ENCODE measurements at places on chromosomes 3 and 15.

- DNase-seq = no peak
Observed at GRCh38 chr15:59237924-59238331, 31.3 kb downstream of the LDHAL6B start.

- no peak for DNase-seq
Observed at GRCh38 chr3:99805160-99805559, 12.5 kb upstream of the CMSS1 start.

GRCh38 chr3:172438186-172438585 lies 10.1 kb downstream of the GHSR start:
- no peak for DNase-seq

GRCh38 chr3:34196914-34197313 lies 398.5 kb downstream of the PDCD6IP start:
- DNase-seq = no peak

DNA sequence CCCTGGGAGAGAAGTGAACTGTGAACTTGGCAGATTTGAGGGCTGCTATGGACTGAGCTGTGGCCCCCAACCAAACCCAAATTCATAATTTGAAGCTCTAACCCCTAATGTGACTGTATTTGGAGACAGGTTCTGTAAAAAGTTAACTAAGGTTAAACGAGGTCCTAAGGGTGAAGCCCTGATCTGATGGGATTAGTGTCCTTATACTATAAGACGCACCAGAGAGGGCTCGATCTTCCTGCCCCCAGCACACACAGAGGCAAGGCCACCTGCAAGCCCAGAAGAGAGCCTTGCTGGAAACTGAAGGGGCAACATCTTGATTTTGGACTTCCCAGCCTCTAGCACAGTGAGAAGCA lies 34.0 kb downstream of the TKT start:
- DNase-seq = no peak

GRCh38 chr3:58484045-58484721 lies 7.7 kb upstream of the KCTD6 start:
- no peak for DNase-seq

GRCh38 chr15:30043211-30043655 lies 39.5 kb upstream of the GOLGA8J start:
- peak; percentile 33 for DNase-seq

DNA sequence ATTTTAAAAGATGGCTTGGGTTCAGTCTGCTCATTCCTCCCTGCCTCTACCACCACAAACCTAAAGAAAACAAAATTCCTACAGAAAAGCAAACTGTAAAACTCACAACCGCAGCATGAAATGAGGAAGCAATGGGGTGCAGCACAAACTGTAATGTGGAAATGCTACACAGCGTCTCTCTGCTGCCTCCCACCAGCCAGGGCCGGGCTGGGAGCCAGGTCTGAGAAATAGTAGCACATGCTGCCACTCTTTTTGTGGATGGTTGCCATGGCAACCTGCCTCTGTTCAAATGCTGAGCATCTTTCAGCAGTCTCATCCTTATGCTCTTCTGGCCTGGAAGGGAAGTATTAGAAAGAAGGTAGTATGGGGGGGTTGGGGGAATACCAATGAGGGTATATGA lies 55.4 kb downstream of the EOMES start:
- no peak for DNase-seq

- DNase-seq = no peak
Observed at GRCh38 chr3:100561459-100562158, 47.8 kb upstream of the ADGRG7 start.

DNA sequence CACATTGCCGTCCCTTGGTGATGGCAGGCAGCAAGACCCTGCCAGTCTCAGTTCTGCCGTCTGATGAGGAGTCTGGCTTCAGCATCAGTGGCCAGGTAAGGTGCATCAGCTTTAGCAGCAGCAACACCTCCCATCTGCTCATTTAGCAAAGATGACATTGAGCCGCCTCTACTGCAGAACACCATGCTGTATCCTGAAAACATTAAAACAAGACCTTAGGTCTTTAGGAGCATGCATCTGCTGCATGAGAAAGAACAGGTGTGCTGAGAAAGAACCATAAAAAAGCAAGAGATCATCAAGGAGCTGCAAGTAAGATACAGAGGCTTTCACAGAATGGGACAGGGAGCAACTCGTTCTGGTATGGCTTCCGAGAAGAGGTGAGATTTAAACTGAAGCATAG lies 87.5 kb downstream of the SCN11A start:
- DNase-seq = no peak

All from SW480 (cell line).